ENCODE measurements at places on chromosomes 1 and 21.

DNA sequence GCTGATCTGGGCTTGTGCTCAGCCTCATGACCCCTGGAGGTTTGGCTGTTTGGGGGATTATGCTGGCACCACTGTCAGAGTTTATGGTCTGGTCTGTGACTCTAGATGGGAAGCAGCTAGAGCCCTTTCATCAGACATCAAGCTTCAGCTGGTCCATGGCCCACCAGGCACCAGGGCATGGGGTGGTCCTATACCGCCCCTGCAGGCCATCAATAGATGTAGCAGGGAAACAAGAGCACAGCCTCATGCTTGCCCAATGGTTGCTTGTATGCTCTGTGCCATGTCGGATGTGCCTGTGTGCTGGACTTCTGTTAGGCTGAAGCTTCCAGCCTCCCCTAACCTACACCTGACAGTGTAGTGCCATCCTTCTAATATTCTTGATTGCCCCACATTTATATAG lies 71.1 kb upstream of the CD34 start:
- DNase-seq, result no peak

DNA sequence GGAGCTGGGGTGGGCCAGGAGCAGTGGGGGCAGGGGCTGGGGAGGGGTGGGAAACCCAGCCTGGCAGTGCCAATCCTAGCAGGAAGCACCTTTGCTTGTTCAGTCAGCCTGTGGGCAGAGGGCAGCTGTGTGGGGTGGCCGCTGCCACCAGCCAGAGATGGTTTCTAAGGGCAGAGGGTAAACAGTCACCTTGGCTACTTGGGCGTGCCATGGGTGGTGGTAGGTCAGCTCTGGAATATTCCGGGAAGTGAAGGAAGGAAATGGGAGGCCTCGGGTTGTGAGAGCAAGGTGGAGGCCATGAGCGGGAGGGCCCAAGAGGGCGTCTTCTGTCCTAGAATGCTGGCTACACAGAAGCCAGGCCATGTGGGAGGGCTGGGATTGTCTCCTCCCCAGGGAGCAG lies 20.7 kb upstream of the WNT4 start:
- no peak for DNase-seq

GRCh38 chr1:42806171-42806570 lies 10.8 kb upstream of the ERMAP start:
- no peak for DNase-seq

DNA sequence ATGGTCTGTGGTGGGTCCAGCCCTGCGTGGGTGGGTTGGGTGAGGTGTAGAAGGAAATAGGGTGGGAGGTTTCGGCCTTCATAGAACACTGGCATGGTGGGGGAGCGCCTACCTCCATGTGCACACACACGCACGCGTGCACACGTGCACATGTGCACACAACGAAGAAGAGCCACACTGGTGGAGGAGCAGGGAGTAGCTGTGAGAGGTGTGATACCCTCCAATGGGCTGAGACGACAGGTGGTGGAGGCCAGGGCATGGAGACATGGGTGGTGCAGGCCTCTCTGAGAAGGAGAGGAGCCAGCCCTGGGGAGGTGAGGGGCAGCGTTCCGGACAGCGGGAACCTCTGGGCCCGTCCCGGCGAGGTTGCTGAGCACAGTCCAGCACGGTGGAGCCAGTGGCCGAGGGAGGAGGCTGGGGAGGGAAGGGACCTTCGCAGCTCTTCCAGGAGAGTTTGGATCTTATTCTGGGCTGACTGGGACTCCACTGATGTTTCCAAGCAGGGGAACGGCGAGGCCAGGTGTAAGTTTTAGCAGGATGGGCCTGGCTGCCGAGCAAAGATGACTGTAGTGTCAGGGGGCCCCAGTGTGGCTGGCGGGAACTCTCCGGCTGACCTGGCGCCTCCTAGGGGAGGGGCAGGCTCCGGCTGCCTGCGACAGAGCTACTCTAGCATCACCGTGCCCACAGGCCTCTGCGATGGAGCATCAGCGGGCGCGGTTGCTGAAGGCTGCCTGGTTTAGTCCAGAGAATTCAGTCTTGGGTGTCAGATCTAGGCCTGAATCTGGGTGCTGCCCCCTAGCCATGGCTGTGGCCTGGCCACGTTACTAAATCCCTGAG lies 107.2 kb downstream of the ARHGEF10L start:
- no peak for DNase-seq

- no peak for DNase-seq
Observed at GRCh38 chr21:36155603-36156338, 853 bp upstream of the DOP1B start.

DNA sequence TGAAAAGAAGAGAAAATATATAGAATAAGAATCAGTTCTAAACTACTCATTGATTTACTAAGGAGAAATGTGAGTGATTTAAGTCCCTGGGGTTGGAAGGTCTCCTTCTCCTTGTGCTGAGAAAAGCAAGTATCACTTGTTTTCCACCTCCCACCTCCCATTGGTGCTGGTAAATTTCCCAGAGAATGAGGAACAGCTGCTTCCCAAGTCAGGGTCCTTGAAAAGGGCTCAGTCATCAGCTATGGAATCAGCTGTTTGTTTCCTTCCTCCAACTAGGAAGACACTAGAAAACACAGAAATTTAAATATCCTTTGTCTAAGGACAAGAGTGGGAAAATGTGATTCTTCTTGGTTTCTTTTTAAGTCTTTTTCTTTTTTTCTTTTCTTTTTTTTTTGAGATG lies 131.3 kb upstream of the C1orf21 start:
- no peak for DNase-seq

DNA sequence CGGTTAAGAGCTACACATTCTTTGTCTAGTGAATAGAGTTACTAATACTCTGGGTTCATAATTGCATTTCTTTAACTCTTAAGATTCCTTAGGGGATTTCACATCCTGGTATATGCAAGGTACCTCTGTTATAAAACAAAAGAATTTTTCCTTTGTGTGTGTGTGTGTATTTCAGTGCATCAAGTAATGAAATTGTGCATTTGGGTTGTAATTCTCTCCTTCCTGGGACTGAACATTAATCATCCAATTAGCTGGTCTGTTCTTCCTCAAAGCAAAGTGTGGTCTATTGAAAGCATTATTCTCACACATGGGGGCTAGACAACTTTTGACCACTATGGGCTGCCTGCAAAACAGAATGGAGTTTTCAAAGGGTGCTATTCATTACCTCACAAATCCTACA lies 74.0 kb downstream of the ZC3H11B start:
- DNase-seq, result no peak

DNA sequence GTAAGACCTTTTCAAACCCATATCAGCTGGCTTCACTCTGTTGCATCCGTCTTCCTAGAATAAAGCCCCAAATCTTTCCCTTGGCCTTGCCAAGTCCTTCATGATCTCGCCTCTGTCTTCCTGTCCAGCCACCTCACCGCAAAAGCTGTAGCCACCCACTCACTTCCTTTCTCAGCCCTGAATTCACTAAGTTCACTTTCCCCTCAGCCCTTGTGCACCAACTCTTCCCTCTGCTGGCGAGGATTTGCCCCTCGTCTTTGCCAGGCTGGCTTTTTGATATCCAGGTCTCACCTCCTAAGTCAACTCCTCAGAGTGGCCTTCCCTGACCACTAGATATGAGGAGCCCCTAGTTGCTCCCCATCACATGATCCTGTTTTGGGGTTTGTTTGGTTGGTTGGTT lies 3.9 kb upstream of the COL16A1 start:
- DNase-seq, result no peak

GRCh38 chr1:1034439-1034781 lies 14.5 kb downstream of the AGRN start:
- no peak for DNase-seq

DNA sequence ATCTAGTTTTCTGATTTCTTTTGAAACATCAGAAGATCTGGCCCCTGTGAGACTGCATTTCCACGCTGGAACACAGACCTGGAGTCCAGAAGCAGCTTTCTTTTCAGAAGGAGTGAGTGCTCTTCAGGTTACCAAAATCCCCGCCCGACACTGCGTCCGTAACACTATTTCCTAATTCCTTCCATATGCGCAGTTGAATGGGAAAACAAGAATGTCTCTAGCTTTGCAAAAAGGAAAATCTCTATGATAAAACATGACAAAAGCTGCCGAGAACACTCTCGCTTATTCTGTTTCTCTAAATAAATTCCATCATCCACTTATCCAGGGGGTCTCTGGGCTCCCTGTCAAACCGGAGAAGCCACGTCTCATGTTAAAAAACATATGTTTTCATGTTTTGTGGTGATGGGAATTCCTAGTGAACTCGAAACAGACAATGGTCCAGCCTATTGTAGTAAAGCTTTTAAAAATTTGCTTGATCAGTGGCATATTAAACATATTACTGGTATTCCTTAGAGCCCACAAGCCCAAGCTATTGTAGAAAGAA lies 67.7 kb downstream of the PLD5 start:
- DNase-seq, result no peak

DNA sequence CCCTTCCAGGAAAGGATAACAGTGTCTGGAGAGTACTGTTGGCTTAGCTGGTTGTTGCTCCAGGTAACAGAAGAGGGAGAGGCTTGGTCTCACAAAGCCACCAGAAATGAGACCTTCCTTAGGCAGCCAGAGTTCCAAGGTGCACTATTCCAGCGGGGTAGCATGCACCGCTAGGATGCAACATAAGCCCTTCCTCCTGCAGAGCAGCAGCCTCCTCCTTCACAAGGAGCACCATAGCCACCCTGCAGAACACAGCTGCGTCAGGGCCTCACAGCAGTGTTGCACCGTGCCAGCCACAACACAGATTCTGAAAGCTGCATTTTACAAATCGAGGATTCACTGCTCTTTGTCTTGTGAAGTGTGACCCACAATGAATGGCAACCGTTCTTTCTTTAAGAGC lies 142.0 kb downstream of the CLIC6 start:
- no peak for DNase-seq

GRCh38 chr1:185074307-185074706 lies 28.9 kb downstream of the RNF2 start:
- DNase-seq, result no peak

DNA sequence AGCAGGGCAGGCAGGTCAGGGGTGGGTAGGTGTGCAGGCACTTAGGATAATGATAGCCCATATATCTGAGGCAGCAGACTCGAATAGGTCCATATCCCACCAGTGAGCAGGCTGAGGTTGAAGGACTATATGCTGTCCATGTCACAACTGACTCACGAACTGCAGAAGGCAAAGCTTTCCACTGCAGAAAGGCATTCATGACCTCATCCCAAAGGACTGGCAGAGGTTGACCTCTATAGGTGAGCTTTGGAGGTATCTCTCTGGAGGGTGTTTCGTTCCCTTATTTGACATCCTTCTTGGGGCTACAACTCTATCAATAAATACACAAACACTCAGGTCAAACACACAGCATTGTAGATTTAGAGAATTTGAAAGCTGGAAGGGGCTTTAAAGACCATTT lies 42.8 kb upstream of the MARK1 start:
- DNase-seq, result no peak

GRCh38 chr1:238404921-238405320 lies 514.2 kb upstream of the ZP4 start:
- no peak for DNase-seq
